ENCODE measurements at places on chromosomes 12 and 14.

DNA sequence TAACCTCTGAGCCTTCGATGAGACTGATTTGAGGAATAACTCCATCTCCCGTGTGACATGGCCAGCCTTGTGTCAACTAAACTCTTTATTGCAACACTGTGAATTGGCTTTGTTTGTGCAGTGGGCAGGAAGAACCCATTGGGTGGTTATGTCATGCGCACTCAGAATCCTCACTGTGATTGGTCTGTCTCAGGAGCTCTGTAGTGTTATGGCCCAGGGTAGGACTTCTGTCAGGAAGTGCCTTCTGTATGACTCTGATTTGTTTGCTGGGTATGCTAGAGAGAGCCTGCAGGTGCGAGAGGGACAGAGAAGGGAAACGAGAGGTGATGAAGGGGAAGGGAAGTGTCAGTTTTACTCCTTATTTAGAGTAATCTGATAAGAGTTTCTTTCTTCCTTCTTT, 71.5 kb upstream of the DCD start:
- DNase-seq = no peak

GRCh38 chr12:48380596-48380995, 29.9 kb upstream of the ZNF641 start:
- no peak for DNase-seq

DNA sequence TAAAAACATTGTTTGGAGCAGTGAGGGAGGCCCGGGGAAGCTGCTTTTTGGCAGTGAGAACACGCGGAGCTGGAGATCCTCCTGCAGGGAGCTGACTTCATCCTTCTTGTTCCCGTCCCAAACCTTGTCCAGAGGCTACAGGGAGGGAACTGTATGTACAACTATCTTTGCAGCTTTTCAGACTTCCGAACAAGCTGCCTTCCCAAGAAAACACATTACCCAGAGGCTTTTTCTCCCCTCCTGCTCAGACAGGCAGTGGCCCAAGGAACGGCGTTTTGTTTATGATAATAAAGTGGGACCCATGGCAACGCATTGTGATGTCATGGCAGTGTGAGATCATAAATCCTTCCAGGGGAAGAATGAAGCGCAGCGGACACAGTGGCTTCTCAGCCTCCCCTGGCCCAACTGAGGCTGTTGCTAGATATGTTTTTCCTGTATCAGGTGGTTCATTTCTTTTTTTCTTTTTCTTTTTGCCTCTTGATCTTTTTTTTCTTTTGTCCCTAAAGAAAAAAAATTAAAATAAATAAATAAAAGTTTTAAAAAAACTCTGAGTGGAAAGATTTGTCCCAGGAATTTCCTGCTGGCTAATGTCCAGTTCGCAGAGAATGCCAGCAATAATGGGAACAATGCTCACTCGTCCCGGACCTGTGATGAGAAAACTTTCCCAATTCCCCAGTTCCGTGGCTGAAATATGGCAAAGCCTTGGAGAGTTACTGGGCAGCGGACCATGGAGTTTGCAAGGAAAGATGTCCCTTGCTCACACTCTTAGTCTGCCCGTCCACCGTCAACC, 103.4 kb upstream of the MAP1LC3B2 start:
- DNase-seq = peak; percentile 94

DNA sequence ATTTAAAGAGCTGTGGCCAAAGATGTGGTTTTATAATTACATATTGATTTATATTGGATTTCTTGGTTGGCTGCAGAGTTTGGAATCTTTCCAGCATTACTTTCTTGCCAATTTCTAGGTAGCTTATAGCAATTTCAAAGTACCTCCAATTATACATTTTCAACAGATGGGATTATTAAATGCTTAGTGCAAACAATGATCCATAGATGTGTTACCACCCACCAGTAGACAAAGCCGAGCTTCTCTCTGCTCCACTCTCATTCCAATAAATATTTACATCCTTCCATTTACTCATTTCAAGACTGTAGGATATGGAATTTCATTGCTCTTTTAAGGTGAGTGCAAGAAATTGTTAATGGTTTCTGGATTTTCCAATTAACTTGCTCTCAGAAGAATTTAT, 21.6 kb upstream of the TMCC3 start:
- no peak for DNase-seq

DNA sequence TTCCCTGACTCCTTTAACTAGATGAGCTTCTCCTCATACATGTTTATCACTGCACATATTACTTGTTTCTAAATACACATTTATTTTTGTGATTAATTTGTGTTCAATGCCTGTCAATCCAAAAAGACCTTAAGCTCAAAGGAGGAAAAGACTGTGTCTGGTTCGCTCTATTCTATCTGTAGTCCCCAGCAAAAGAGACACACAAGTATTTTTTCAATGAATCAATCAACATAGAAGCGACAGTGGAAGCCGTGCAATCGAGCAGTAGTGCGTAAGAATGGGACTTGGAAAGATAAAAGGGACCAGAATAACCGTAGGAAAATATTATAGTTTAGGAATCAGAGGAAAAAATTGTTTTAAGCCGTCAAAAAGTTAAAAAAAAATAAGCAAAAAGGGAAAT, 951 bp downstream of the WDHD1 start:
- no peak for DNase-seq

- DNase-seq = peak; percentile 65
Observed at GRCh38 chr12:27975222-27976136, 2.9 kb upstream of the PTHLH start.

- DNase-seq = no peak
Observed at GRCh38 chr12:22755629-22756028, 130.7 kb downstream of the ETNK1 start.

DNA sequence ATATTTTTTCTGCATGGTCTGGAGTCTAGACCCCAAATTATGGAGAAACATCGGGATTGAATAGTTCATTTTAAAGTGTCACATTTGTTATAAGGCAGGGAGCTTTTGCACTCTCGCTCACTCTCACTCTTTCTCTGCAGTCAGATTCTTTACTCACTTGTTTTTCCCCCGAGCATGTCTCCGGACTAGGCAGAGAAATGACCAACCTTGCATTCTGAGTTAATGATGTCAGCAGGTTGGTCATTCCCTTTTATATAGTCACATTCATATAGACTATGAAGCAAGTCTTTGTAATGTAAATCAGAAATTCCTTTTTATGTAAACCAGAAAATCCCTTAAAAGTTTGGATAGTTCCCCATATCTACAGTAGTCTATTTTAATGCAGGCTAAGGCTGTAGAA, 4.1 kb downstream of the C12orf75 start:
- peak; percentile 86 for DNase-seq

DNA sequence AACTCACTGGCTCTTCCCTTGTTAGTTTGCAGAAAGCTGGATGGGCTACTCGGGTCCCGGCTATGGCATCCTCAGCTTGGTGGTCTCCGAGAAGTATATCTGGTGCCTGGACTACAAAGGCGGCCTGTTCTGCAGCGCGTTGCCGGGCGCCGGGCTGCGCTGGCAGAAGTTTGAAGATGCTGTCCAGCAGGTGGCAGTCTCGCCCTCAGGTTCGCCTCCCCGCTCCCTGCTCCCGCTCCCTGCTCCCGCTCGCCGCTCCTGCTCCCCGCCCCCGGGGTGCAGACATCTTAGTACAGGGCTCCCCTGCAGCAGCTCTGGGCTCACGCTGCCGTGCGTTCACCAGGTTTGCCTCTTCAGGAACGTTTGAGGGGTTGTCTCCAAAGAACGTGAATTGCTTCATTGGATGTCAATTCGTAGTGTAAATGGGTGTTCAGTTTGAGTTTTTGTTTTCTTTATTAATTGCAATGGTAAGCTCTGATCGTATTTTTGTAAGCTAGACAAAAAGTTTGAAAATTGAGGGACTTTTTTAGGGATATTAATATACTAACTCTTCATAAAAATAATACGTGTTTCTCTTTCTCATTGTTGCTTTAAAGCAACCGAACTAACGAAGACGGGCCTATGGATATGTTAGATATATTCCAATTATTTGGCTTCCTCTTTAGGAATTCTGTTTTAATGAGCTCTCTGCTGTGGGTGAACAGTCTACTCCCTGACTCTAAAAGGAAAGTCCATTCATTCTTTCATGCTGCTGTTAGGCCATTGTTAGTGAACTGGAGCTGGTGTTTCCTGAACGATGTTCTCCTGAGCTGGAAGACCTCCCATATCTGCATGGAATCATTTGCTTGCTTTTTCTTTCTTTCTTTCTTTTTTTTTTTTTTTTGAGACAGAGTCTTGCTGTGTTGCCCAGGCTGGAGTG, 71.3 kb downstream of the ANKRD9 start:
- peak; percentile 77 for DNase-seq

- DNase-seq = no peak
Observed at GRCh38 chr14:101492716-101493115, 68.6 kb upstream of the DIO3 start.

DNA sequence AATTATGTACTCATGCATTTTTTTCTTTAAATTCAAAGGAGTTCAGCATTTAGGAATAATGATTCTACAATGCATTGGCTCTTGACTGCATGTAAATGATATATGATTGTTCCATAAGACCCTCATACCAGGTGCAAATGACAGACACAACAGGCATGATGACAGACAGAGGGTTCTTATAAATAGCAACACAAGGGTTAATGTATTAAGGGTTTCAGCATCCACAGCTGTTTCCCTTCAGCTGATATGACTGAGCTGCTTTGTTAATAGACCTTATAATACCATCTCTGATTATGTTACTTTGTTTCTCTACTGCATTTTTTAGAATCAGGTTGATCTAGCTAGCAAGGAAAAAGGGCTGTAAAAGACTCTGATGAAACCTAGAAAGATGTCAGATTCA, 90.8 kb upstream of the TMTC2 start:
- no peak for DNase-seq

- DNase-seq = peak; percentile 26
Observed at GRCh38 chr12:3200032-3200617, 122.9 kb downstream of the TSPAN9 start.

GRCh38 chr14:104808456-104808855, 7.6 kb downstream of the ZBTB42 start:
- DNase-seq = no peak

DNA sequence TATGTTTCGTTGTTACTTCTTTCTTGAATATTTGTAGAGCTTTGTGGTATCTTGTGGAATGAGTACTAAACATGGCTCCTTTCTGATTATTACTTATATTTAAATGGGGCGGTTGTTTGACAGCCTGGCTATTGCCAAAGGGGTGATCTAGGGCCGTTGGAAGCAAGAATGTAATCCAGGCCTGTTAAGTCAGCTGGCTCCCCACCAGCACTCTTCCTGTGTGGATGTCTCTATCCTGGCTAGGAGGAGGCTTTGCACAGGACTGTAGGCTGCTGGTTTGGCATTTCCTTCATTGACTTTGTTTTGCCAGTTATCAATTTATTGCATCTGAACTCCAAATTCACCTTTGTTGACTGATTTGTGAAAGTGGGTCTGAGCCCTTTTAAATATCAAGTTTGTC, 5.6 kb downstream of the FAM234B start:
- DNase-seq = peak; percentile 44

DNA sequence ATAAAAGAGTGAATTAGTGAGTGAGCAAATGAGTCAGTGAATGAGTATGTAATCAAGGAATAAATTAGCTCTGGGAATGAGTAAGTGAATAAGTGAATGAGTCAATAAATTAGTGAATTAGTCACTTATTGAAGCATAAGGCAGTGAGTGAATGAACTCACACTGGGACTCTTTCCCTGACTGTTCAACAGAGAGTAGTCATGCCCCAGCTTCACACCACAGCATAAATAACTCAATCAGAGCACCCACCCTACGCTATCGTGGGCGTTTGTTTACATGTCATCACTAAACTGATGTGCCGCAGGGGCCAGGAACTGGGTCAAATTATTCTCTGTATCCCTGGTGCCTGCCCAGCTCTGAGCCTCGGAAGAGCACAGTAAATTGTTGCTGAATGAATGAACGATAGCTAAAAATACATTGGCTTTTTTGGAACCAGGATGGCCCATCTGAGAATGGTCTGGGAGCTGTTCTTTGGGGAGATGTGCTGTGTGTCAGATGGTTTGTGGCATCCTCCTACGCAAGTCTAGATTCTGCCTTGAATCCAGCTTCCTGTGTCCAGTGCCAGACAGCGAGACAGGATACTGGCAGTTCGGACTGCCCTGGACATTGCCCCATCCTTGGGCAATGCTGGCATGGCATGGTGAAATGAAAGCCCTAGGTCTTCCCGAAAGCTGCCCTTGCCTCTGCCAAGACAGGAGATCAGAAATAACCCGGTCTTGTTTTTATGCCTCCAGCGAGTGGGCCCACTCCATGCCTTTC, 98.0 kb upstream of the RTL1 start:
- DNase-seq = peak; percentile 40

- peak; percentile 98 for DNase-seq
Observed at GRCh38 chr12:7060353-7060954, at the start of gene C1S. TSS of gene C1S (plus strand) at chr12:7060718. CDS start at chr12:7061913, 1,195 bp downstream.

DNA sequence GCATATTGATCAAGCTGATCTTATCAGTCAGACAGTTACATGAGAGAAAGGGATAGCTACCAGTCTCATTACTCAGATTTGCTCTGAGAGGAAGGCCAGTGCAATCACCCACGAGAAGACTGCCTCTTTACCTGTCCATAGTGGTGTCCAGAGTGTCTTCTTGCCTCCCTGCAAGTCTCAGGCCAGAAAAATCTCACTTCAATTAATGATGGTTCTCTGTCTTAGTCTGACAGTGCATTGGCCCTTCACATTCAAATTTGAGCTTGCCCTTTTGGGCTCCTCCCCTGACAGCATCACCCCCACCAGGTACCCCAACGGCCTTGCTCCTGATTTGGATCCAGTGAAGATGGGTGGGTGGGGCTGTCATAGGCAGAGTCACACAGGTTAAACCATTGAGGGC, at the start of gene AICDA:
TSS of gene AICDA (minus strand) at position 231 of the 400 bp plus-strand sequence. CDS start at position 139, 92 bp downstream.
- DNase-seq = no peak

- DNase-seq = no peak
Observed at GRCh38 chr14:85878874-85879273, 348.9 kb downstream of the FLRT2 start.

DNA sequence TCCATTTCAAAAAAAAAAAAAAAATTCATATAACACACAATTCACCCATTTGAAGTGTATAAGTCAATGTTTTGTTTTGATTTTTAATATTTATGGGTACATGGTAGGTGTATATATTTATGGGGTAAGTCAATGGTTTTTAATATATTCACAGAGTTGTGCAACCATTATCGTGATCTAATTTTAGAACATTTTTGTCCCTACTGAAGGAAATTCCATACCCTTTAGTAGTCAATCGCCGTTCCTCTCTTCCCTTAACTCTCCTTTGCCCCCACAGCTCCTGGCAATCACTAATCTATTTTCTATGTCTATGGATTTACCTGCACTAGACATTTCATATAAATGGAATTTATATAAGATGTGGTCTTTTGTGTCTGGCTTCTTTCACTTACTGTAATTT, 92.8 kb downstream of the TRAFD1 start:
- peak; percentile 20 for DNase-seq

DNA sequence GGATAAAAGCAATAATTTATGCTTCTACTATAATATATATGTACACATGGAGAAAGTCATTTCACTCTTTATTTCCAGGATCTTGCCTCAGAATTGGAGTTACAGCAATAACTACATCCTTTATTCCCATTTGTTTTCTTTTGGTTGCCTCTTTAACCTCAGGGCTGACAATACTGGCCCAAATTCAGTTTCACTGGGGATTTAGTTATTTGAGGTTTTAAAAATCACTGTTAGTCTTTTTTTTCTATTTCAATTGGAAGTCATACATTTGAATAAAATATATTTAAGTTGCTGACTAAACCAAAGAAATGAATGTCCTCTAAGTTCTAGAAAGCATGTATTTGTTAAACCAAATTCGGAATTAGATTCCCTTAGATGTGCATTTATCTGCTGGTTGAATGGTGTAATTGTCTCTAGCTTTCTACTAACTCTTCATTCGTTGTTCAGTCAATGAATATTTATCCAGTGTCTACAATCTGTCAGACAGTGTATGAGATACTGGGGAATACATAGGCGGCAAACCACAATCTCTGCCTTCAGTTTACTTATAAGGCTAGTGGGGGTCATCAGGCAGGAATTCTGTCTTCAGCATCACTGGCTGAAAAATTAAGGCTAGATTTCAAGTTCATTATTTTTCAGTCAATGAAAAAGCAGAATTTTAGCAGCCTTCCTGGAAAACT, 190.8 kb upstream of the ARHGAP5 start:
- peak; percentile 56 for DNase-seq

All from fibroblast of skin of scalp (primary cell).